ENCODE measurements at places on chromosomes 5 and 9.

GRCh38 chr5:10562201-10563109, 1.4 kb upstream of the ANKRD33B start:
- DNase-seq, result no peak

DNA sequence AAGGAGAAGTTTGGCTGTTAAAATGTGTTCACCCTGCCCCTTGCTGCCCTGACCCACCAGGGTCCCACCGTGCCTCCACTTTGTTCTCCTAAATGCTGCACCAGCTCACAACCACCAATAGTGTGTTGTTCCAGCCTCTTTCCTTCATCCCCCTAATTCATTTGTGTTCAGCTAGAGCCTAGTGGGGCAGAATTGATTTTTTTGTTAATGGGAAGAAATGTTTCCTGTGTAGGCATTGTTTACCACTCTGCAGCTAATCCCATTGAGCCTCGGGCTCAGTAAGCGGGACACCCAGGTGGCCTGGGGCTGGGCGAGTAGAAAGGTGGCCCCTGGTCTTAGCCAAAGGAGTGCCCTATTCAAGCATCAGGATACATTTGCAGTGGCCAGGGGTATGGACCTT, 127.6 kb downstream of the MVB12B start:
- DNase-seq, result no peak

GRCh38 chr5:133794771-133795415, 173.5 kb downstream of the C5orf15 start:
- DNase-seq, result no peak

- no peak for DNase-seq
Observed at GRCh38 chr5:80093796-80094195, 58.6 kb downstream of the THBS4 start.

DNA sequence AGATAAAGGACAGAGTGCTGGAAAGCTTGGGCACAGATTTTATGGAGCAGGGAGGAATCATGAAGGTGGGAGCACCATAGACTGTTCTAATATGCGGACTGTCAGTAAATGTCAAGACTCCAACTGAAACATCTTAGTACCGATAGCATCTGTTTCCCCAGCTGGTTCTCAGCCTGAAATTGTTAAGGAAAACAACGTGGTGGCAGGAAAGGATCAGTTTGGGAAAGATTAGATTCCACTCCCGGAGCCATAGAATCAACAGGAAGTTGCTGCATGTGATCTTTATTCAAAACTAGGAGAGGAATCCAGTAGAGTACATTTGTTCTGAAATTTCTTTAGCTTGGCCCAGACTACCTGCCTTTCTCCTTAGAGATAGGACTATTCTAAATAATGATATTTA, 559.1 kb downstream of the CSNK1G3 start:
- no peak for DNase-seq

- no peak for DNase-seq
Observed at GRCh38 chr9:132486706-132487350, 76.8 kb downstream of the CFAP77 start.

DNA sequence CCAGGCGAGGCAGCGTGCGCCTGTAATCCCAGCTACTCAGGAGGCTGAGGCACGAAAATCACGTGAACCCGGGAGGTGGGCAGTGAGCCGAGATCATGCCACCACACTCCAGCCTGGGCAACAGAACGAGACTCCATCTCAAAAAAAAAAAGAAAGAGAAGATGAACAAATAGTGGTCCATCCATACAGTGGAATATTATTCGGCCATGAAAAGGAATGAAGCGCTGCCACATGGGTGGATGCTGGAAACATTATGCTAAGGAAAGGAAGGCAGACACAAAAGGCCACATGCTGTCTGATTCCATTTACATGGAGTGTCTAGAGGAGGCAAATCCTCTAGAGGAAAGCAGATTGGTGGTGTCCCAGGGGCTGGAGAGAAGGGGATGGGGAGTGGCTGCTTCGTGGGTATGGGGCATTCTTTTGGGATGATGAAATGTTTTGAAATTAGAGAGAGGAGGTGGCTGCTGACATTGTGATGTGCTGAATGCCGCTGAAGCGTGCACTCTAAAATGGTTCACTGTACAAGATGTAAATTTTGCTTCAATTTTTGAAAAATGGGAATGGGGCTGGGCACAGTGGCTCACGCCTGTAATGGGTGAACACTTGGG, 17.0 kb downstream of the PLPP7 start:
- no peak for DNase-seq
